Osteocyte (in vitro differentiated cells): ENCODE measurements at places on chromosomes 12 and 14. TPM values are rescaled to one million over a fixed set of nuclear protein-coding genes. Genes with fewer than 3 reads are reported as not detected.

Gene GYS2
- 0.10 TPM in 1 of 2 replicates, not detected in the other for total RNA-seq

Gene CIROP
- total RNA-seq: not detected in 2 replicates

Gene STON2
- total RNA-seq: not detected in 2 replicates

Gene PLA2G1B
- total RNA-seq: 0.67 and 1.2 TPM in 2 replicates

Gene HHIPL1
- 2.0 and 2.7 TPM in 2 replicates for total RNA-seq

DNA sequence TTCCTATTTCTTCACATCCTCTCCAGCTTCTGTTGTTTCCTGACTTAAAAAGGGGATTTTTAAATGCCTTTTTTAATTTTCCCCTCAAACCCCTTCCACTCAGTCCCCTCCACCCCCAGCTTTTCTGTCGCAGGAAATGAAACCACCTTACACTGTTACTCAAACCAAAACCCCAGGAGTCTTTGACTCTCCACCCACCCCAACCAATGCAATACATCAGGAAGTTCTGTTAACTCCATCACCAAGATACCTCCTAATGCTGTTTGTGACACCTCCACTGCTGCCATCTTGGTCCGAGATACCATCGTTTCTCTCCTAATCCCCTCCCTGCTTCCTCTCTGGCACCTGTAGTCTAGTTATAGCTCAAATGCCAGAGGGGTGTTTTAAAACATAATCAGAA, 25.4 kb upstream of the CPM start:
- peaks cover 7% of the 10 kb centered on the region for H3K27me3 ChIP-seq
- H3K27ac ChIP-seq: no peak overlapping the region
- no peak for DNase-seq
- no peaks in the 10 kb centered on the region for H3K36me3 ChIP-seq
- no peak overlapping the region for H3K4me3 ChIP-seq
- H3K4me1 ChIP-seq: no peaks in the 10 kb centered on the region

- H3K27me3 ChIP-seq: no peaks in the 10 kb centered on the region
- H3K4me1 ChIP-seq: no peaks in the 10 kb centered on the region
- H3K36me3 ChIP-seq: peaks cover 8% of the 10 kb centered on the region
- no peak for DNase-seq
These were observed 125.8 kb downstream of the SLC38A4 start for GRCh38 chr12:46699986-46700385.

DNA sequence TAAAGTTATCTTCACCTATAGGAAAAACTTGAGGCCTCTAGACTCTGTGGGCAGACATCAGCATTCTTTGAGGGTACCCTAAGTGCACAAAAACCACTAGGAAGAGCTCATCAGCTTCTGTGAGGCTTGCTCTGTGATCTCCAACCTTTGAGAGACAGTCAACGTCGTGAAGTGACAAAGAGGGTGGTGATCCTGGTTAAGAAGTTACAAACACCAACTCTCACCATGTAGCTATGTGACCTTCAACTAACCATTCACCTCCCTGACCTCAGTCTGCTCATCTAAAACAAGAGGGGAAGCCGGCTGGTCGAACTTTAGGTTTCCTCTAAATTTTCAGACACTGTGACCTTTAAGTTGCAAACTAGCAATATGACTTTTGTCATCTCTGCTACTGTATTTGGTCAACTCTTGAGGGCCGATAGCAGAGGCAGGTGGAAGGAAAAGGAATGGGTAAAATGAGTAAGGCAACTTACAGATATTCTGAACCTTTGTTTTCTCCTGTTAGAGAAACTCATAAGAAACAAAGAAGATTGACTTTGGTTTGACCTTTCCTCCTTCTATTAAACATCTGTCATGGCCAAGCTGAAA, 103.2 kb upstream of the PARP11 start:
- H3K4me1 ChIP-seq: no peaks in the 10 kb centered on the region
- H3K27ac ChIP-seq: no peak overlapping the region
- no peak overlapping the region for H3K4me3 ChIP-seq
- no peaks in the 10 kb centered on the region for H3K36me3 ChIP-seq

GRCh38 chr12:28780096-28780495, 369.0 kb upstream of the FAR2 start:
- no peaks in the 10 kb centered on the region for H3K27me3 ChIP-seq
- peaks cover 4% of the 10 kb centered on the region for H3K4me1 ChIP-seq
- H3K36me3 ChIP-seq: no peaks in the 10 kb centered on the region
- no peak overlapping the region for H3K27ac ChIP-seq
- no peak overlapping the region for H3K4me3 ChIP-seq

GRCh38 chr12:109899783-109900751, at the start of gene TCHP:
Gene TCHP (plus strand): TSS chr12:109900274. CDS start chr12:109903027, 2,753 bp downstream.
- H3K27ac ChIP-seq: peak within 1 kb of the TSS; percentile 96
- peak; percentile 92 for DNase-seq
- H3K4me3 ChIP-seq: peak within 1 kb of the TSS; percentile 97
- H3K36me3 ChIP-seq: peaks cover 12% of the 10 kb centered on the region
- H3K4me1 ChIP-seq: peaks cover 21% of the 10 kb centered on the region

DNA sequence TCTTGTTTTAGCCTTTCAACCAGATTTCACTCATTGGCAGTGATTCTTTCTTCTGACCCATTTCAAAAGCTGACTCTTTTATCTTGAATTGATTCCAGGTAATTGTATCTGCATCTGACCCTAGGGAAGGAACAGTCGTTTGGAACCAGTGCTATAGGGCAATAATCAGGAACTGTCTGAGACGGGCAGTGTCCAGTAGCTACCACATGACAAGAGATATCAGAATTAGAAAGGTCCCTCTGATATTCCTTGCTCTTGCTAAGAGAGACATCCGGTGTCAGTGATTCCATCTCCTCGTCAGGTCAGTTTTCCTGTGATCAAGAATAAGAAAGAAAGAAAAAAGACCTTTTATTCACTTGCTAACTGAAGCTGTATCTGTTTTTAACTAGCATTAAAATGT, 47.8 kb upstream of the PDE3A start:
- H3K36me3 ChIP-seq: no peaks in the 10 kb centered on the region
- H3K4me3 ChIP-seq: no peak overlapping the region
- no peak for DNase-seq
- no peaks in the 10 kb centered on the region for H3K27me3 ChIP-seq
- H3K27ac ChIP-seq: peak overlapping the region; percentile 54

DNA sequence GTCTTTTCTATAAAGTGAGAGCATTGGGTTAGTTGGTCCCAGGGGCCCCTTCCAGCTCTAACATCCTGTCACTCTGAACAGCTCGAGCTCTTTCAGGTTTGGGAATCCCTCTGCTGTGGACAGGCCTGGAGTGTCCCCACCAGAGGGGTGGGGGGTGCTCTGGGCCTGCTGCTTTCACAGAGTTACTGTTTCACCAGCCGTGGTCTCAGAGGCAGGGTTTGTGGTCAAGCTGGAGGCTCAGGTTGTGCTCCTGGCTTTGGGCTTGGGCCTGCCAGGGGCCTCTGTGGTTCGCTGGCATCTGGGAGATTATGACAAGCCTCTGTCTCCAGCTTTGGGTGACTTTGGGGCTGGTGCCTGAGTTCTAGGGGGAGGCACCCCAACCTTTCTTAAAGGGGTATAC, 59.6 kb downstream of the FBXL14 start:
- peak; percentile 57 for DNase-seq
- no peaks in the 10 kb centered on the region for H3K27me3 ChIP-seq
- peaks cover 10% of the 10 kb centered on the region for H3K36me3 ChIP-seq
- peak overlapping the region; percentile 50 for H3K27ac ChIP-seq
- H3K4me1 ChIP-seq: peaks cover 61% of the 10 kb centered on the region

GRCh38 chr12:67096533-67097318, 172.4 kb upstream of the CAND1 start:
- no peak for DNase-seq
- no peaks in the 10 kb centered on the region for H3K36me3 ChIP-seq
- no peak overlapping the region for H3K4me3 ChIP-seq
- H3K4me1 ChIP-seq: peaks cover 8% of the 10 kb centered on the region
- peaks cover 6% of the 10 kb centered on the region for H3K27me3 ChIP-seq
